ENCODE measurements at places on chromosomes 7 and 10.

DNA sequence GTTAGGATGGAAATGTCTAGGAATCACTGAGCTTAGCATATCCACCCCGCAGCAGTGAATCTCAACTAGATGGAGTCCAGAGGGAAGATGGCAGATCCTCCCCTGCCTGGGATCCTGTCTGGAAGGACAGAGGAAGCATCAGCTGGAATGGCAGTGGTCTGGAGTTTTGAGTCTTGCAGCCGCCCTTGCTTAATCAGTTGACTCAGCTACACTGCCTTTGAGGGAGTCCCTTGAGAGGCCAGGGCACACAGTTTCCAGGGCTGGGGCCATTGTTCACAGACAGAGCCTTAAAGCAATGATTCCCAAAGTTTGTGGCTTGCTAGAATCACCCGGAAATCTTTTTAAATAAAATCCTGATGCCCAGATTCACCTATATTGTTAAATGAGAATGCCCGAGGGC, 128.1 kb downstream of the NT5C2 start:
- no peak for DNase-seq

GRCh38 chr10:12639996-12640944, 290.9 kb downstream of the CAMK1D start:
- no peak for DNase-seq

GRCh38 chr7:101165075-101165957, at the start of gene VGF:
Gene VGF (minus strand): TSS chr7:101165569. CDS start chr7:101164843, 726 bp downstream.
- peak; percentile 92 for DNase-seq

- DNase-seq: no peak
These were observed 50.4 kb downstream of the CALML3 start for GRCh38 chr10:5575144-5575481.

- DNase-seq: no peak
These were observed 8.3 kb downstream of the NAMPT start for GRCh38 chr7:106276513-106276912.

GRCh38 chr7:154947604-154948003, 55.3 kb downstream of the PAXIP1 start:
- DNase-seq: no peak

- DNase-seq: no peak
These were observed 4.1 kb downstream of the FBXO24 start for GRCh38 chr7:100590077-100590737.

- DNase-seq: no peak
These were observed 361.8 kb downstream of the GATA3 start for GRCh38 chr10:8416192-8416701.

GRCh38 chr10:47261556-47261955, 38.4 kb upstream of the GDF10 start:
- no peak for DNase-seq

- peak; percentile 24 for DNase-seq
These were observed 168.4 kb downstream of the SORCS3 start for GRCh38 chr10:104809288-104810090.

DNA sequence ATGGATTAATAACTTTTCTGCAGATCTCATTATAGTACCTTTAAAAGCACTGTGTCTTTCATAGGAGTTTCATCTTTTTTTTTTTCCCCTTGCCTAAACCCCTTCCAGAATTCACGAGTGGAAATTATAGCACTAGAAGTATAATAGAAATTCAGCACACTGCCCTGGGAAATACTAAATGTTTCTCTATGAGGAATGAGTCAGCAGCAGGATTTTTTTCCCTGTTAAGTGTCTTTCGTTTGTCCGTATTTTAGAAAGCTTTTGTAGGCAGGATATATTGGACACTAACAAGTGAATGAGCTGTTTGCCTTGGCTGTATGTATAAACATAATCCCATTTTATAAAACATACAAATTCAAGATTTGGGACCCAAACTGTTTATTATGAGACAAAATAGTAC, 105.8 kb downstream of the EXOC4 start:
- peak; percentile 61 for DNase-seq

DNA sequence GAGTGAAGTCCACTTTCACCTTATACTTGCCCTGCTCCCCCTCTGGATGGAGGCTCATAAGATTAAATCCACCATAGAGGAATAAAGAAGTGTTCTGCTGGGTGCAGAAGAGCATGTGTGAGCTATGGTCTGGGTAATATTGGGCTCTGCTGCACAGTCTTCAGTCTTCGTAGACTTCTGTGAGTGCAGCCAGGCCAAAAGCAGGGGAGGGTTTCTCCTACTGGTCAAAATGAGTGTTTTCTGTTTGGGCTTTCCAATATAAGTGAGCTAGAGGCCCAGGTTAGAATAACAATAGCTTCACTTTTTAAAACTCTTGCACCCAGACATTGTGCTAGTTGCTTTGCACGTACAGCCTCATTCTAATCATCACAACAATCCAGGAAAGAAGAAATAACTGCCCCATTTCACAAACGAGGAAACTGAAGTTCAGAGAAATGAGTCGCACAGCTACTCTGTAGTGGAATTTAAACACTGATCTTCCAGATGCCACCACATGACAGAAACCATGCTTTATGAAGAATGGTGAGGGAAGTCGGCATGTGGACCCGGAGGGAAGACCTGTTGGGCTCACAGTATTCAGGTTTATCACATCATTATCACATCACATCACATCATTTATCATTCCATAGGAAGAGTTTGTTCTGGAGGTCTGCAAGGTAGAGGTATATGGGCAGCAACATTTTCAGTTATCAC, 23.8 kb upstream of the MSMB start:
- no peak for DNase-seq

- DNase-seq: peak; percentile 64
These were observed 25.8 kb upstream of the IMMP2L start for GRCh38 chr7:111588065-111588433.

DNA sequence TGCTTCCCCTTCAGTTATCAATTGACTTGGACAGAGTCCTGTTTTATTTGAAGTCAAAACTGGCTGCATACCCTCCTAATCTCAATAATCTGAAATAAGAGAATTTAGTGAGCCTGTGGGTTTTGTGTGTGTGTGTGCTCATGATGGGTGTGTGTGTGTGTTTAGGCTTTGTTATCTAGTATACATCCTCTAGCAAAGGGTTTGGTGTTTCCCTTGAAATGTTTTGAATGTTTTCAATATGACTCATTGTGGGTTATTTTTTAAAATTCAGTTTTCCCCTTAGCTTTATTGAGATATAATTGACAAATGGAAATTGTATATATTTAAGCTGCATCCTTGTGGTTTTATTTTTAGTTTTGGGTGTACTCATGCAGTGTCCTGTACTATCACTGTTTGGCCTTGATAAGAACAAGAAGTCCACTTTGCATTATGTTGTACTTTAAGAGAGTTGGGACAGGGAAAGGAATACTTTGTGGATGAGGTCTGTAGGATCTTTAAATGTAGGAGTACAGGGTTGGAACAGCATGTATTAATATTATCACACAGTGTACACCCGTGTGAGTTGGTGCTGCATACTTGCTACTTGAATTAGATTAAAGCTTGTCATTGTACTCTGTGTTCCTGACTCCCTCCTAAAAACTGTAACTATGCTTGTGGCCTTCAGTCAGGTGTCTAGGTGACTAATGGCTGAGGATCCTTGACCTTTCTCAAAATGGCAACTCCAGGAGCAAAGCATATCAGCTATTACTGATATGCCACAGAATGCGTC, 58.3 kb downstream of the VCL start:
- peak; percentile 86 for DNase-seq

DNA sequence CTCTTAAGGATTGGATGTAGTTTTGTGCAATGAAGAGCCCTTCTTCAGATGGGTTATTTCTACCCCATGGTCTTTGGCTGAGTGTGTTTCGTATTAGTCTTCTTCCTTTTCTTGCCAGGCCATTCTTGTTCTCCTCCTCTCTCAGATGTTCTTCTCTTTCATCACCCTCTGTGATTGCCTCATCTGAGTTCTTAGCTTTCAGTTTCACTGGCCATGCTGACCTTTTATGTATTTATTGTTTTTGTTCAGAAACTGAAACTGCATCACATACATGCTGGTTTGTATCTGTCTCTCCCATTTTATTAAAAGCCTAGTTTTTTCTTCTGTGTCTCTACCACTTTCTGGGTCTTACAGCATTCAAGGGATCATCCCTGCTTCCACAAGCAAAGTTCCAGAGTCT, 21.7 kb upstream of the PCGF5 start:
- peak; percentile 93 for DNase-seq

GRCh38 chr7:135939261-135939812, 37.8 kb downstream of the MTPN start:
- DNase-seq: no peak
